Activated CD4-positive, alpha-beta T cell treated with anti-CD3 and anti-CD28 coated beads, Interleukin-2, amount 10 ng/mL, durations not matched to agents 24 days and 14 days (primary cell): ENCODE measurements at places on chromosomes 4 and X.

GRCh38 chrX:100408713-100409609 lies 1.1 kb downstream of the PCDH19 start:
- no peak for DNase-seq

DNA sequence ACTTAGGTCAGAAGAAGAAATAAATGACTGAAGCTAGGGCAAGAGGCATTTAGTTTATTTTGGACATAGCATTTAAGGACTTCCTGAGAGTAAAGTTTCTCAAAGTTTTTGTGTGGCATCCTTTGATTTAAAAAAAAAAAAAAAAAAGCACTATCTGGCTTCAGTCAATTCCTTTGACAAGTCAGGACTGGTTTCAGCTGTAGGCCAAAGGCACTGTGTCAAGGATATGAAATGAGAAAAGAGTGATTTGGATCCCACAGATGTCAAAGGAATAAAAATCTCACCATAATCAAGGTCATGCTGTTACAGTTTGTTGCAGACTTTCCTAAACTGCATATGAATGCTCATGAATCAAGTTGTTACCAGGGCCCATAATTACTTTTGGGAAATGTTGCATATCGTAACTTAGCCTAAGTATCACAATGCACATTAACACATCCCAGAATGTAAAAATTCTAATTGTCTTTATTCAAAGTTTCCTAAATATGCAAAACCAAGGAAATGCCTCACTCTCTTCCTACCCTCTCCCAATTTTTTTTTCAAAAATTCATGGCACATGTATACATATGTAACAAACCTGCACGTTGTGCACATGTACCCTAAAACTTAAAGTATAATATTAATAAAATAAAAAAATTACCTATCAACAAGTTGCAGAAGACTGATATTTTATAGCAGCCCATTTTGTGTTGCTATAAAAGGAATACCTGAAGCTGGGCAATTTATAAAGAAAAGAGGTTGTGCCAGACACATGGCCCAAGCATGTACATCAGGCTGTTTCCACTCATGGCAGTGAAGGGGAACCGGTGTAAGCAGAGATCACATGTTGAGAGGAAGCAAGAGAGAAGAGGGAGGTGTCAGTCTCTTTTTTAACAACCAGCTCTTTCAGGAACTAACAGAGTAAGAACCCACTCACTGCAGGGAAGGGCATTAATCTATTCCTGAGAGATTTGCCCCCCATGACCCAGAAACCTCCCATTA lies 33.7 kb upstream of the ADAMTS3 start:
- no peak for DNase-seq

DNA sequence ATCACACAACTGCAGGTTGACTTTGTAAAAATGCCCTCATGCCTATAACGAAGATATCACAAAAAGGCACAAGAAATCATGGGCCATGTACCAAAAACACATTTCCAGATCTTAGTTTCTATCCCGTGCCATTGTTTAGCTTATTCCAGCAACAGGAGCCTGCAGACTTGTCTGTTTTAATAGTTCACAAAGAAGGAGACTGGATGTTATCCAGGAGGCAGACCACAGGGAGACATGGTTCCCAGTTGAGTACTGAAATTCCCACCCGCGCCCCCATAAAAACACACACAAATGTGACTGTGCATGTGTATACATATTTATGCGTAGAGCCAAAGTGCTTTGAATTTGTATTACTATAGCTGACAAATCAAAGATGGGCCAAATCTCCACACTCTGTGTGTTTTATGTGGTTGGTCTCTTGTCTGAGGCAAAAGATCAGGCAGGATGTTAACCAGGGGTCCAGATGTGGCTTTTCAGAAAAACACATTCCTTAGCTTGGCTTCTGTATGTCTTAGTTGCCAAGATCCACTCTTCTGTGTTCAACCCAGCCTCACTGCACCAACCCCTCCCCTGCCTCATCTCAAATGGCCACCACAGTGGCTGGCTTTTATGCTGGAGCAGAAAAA lies 469.2 kb upstream of the DIPK2B start:
- DNase-seq, result no peak

GRCh38 chr4:181908168-181908567 lies 335.0 kb upstream of the TENM3 start:
- no peak for DNase-seq

- DNase-seq, result no peak
Measured at GRCh38 chr4:102301167-102301566, 44.1 kb downstream of the SLC39A8 start.

GRCh38 chr4:151324752-151325110 lies 674 bp downstream of the SH3D19 start:
- DNase-seq, result no peak

- DNase-seq, result no peak
Measured at GRCh38 chr4:153183146-153183545, 21.1 kb upstream of the TRIM2 start.

DNA sequence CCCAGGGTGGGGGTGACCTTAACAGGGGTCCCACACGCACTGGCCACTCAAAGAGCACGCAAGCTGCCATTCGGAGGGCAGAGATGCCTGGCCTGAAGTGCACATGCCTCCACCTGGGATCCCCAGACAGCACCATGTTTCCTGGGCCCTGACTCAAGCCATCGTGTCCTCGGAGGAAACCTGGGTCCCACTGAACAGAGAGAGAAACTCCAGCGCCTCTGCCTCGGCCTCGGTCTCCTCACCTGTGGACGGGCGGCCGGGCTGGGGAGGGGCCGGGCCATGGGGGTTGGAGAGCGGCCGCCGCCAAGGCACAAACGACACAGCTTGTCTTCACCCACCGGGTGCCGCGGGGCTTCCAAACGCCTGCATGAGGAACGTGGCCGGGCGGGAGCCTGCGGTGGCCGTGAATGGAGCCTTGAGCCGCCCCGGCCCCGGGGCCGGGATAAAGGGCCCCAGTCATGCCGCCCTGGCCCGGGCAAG lies 30.0 kb upstream of the FGFR3 start:
- no peak for DNase-seq

GRCh38 chr4:139958739-139959098 lies 195.3 kb downstream of the MAML3 start:
- DNase-seq, result no peak

GRCh38 chrX:152600853-152601633 lies 36.7 kb upstream of the GABRQ start:
- no peak for DNase-seq

- no peak for DNase-seq
Measured at GRCh38 chrX:51737091-51737490, 6.2 kb upstream of the GSPT2 start.

GRCh38 chr4:124282301-124282898 lies 430.1 kb downstream of the ANKRD50 start:
- DNase-seq, result no peak

GRCh38 chr4:107757864-107758476 lies 37.9 kb upstream of the PAPSS1 start:
- DNase-seq, result no peak

GRCh38 chr4:37827030-37827685 lies 672 bp downstream of the PGM2 start:
- DNase-seq, result no peak

DNA sequence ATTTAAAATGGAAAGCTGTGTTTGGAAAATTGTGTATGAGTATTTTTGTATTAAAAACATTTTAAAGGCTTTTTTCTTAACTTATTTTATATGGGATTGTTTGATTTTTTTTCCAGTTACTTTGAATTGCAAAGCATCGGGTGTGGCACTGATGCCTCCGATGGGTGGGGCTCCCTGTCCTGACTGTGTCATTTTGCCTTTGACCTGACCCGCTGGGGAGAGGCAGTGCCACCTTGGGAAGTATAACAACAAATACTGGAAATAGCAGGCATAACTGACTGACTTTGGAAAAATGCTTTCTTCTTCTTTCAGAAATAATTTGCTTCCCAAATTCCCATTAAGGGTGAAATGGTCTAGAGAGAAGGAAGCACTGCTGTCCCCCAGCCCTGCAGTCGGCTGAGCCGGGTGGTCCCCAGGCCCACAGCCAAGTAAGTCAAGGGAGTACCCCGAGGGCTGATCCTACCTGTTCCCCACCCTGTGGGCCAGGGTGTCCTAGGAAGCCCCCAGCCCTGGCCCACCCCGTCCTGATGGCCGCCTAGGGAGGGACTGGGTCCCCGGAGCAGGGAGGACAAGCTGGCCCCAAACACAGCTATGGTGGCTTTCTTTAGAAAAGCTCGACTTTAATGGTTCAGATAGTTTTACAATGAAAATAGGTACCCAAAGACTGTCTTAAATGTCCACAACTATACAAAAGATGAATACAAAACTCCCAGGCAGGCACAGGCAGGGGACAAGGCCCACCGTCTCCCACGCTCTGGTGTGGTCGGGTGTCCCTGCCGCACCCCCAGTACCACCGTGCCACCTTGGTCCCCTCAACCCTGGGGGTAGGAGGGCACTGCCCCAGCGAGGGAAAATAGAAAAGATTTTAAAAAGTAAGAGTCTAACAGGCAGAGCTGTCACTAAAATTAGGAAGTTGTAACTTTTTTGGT lies 26.4 kb downstream of the NELFA start:
- no peak for DNase-seq

DNA sequence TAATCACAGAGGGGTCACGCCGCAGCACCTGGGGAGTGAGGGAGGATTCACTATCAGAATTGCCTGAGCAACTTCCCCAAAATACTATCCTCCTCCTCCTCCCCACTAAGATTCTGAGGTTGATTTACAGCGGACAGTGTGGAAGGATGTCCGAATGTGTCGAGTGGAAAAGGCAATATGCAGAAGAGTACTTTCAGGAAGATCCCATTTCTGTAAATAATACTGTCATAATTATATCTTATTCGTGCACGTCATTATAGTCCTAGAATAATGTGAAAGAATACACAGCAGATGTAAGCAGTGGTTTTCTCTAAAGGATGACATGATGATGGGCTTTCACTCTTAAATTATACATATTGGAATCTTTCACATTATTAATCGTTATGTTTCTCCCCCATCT lies 149.8 kb upstream of the NOCT start:
- no peak for DNase-seq

- DNase-seq, result no peak
Measured at GRCh38 chrX:38965888-38966287, 164.6 kb downstream of the MID1IP1 start.

DNA sequence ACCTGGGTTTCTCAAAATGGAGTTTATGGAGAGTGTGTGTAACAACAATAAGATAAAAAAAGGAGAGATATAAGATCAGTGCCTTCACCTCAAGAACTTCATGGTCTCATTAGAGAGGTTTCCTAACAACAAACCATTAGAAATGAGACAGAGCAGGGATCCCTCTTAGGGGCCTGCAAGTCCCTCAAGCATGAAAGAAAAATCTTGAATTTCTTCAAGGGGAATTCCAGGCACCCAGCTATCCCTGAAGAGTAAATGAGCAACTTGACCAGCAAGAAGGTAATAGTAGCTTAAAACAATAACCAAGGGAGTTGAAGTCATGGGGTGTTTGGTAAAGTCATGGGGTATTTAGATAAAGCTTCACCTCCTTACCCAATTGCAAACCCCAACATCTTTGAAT lies 49.7 kb upstream of the TLR3 start:
- no peak for DNase-seq

DNA sequence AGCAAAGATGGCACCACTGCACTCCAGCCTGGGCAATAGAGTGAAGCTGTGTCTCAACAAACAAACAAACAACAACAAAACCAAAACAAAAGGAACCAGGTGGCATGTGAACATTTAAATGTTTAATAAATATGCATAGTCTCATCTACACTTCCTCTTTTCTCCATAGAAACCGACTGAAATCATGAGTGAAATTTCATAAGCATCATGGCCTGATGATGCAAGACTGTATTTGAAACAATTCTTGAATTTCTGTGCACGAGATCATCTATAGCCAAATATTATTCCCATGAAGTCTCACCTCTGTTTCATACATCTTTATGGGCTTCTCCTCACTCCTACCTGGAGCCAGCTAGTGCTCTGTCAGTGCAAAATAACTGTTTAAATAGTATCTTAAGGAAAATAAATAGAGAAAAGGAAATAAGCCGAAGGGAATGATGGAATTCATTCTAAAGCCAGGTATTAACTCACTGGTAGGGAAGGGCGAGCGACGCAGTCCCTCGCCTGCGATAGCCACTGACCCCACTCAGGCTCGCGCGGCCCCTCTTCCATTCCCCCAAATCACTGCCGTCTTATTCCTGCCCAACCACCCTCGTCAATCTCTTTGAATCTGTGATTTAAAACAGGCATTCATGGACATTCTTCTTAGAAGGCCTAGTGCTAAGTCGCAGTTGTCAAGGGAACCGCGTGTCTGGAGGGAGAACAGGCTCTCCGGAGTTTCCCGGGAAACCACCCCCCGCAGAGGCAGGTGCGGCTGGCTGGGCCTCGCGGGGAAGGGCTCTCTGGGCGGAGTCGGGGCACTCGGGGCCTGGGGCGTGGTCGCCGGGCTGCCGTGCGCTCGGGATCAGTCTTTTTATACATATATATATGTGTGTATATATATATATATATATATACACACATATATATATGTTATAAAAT lies 52.4 kb upstream of the TRIM2 start:
- DNase-seq, result peak; percentile 71

GRCh38 chrX:44494357-44494756 lies 48.3 kb downstream of the FUNDC1 start:
- DNase-seq, result no peak

DNA sequence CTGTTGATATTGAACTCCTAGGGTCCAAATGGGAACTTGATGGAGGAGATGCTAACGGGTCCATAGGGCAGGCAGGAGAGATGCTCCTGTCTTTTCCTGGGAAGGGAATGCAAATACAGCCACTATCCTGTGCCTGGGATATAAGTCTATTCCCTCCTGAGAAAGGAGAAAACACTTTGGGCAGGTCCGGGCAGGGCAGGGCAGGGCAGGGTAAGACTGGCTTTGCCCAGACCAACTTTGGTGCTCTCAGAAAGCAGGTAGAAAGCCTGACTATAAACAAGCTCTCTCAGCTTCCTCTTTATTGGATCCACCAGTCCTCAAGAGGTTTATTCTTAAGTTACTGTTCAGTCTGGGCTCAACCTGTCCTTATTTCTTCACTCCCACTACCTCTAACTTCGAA lies 232.3 kb downstream of the PTTG2 start:
- no peak for DNase-seq

DNA sequence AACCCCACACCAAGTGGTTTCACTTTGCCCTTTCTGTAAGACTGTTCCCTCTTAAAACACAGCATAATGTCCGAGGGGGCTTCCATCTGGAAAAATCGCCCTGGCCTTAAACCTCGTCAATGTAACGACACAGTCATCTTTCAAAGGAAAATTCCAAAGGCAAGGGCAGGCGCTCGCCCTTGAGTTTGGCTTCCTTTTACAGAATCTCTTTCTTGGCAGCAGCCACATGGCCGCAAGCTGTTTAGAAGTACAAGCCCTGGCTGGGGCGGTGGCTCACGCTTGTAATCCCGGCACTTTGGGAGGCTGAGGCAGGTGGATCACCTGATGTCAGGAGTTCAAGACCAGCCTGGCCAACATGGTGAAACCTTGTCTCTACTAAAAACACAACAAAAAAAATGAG lies 27.1 kb upstream of the GRPEL1 start:
- DNase-seq, result no peak
